ENCODE measurements at places on chromosomes 16 and 17. TPM values are rescaled to one million over a fixed set of nuclear protein-coding genes. Genes with fewer than 3 reads are reported as not detected.

DNA sequence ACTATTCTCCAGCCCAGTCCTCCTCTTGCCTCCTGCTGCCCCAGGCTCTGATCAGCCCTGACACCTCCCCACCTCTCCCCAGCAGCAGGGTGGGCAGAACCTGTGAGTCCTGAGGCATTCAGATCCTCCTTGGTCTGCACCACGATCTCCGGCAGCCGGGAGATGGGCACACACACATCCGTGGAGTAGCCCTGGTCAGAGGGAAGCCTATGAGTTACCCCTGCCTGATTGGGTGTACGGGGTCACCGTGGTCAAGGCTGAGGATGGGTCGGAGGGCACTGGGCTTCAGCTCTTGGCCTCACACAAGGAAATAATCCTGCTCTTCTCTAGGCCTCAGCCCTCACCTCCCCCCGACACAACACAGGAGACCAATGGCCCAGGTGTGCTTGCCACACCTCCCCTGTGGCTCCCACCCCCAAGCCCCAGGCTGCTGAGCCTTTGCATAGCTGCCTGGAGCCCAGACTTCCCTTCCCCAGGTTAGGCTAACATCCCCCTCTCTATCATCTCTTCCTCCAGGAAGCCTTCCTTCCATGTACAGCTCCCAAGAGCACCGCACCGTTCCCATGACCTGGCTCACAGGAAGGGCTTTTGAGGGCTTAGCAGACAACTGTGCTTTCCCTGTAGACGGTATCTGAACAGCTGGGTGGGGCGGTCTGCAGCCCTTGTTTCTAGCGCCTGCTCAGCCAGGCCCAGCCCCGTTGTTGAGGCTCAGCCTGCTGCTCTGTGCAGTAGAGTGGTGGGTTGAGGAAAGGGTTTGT is 3.7 kb downstream of the LDHD start:
- DNase-seq = no peak
- peaks cover 30% of the 10 kb centered on the region for H3K4me1 ChIP-seq
- no peaks in the 10 kb centered on the region for H3K36me3 ChIP-seq
- H3K27me3 ChIP-seq = no peaks in the 10 kb centered on the region
- no peak overlapping the region for H3K4me3 ChIP-seq
- peak overlapping the region; percentile 94 for H3K27ac ChIP-seq

- DNase-seq = no peak
- H3K36me3 ChIP-seq = no peaks in the 10 kb centered on the region
- no peaks in the 10 kb centered on the region for H3K27me3 ChIP-seq
- peaks cover 84% of the 10 kb centered on the region for H3K4me1 ChIP-seq
- H3K4me3 ChIP-seq = peak overlapping the region; percentile 90
- H3K27ac ChIP-seq = peak overlapping the region; percentile 96
These were observed 235.3 kb downstream of the SEC14L1 start for GRCh38 chr17:77375917-77376651.

DNA sequence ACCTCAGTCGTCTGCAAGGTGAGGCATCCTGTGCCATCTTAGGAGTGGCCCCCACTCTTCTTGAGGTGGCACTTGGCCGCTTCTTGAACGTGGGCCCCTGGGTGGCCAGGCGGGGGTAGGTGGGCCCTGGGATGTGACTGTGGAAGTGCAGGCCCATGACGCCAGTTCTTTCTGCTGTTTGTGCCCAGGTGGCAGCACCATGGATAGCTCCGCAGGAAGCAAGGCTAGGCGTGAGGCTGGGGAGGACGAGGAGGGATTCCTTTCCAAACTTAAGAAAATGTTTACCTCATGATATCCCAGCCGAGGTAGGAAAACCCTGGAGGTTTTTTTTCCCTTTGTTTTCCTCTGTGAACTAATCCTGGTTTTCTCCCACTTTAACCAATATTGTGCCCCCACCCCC is 19.8 kb downstream of the NMRAL1 start:
- H3K36me3 ChIP-seq = peaks cover 82% of the 10 kb centered on the region
- no peaks in the 10 kb centered on the region for H3K27me3 ChIP-seq
- no peaks in the 10 kb centered on the region for H3K4me1 ChIP-seq
- H3K27ac ChIP-seq = no peak overlapping the region

DNA sequence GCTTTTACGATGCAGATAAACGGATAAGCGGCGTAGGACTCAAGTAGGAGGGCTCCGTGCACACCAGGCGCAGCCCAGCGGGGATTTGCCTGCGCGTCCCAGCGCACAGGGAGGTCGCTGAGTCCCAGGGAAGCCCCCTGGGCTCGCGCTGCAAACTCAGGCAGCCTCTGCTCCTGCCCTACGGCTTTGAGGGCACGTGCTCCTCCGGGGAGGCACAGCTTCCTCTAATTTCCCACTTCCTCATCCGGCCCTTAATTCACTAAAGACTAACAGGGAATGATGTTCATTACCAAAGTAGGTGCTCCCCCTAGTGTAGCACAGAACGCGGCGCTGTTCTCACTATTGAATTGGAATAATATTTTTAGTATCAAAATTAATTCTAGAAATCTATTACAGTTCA is 825.4 kb downstream of the KCNJ18 start:
- no peaks in the 10 kb centered on the region for H3K4me1 ChIP-seq
- H3K36me3 ChIP-seq = no peaks in the 10 kb centered on the region
- H3K27ac ChIP-seq = no peak overlapping the region
- H3K27me3 ChIP-seq = no peaks in the 10 kb centered on the region
- no peak for DNase-seq
- no peak overlapping the region for H3K4me3 ChIP-seq

SLC9A5 gene
- 1.3 TPM for total RNA-seq

PGP gene
- 24.7 TPM for total RNA-seq

SRSF2 gene
- 105 TPM for total RNA-seq
